ENCODE measurements at places on chromosomes 7 and 10.

- DNase-seq = no peak
These were observed 89.4 kb downstream of the LRRN3 start for GRCh38 chr7:111180338-111180737.

- no peak for DNase-seq
These were observed 86.2 kb upstream of the CACUL1 start for GRCh38 chr10:118840776-118841468.

GRCh38 chr7:126443951-126444350, 808.8 kb downstream of the GRM8 start:
- DNase-seq = no peak

DNA sequence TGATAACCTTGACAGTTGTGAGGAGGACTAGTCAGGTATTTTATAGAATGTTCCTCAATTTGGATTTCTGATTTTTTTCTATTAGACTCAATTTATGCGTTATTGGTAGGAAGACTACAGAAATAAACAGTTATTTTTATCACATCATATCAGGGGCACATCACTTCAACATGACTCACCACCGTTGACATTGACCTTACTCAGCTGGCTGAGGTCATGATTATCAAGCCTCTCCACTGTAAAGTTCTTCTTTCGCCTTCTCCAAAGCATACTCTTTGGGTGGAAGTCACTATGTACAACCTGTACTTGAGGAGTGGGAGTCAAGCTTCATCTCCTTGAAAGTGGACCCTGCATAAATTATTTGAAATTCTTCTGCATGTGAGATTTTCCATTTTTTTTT, 194.3 kb upstream of the IGFBP3 start:
- no peak for DNase-seq

DNA sequence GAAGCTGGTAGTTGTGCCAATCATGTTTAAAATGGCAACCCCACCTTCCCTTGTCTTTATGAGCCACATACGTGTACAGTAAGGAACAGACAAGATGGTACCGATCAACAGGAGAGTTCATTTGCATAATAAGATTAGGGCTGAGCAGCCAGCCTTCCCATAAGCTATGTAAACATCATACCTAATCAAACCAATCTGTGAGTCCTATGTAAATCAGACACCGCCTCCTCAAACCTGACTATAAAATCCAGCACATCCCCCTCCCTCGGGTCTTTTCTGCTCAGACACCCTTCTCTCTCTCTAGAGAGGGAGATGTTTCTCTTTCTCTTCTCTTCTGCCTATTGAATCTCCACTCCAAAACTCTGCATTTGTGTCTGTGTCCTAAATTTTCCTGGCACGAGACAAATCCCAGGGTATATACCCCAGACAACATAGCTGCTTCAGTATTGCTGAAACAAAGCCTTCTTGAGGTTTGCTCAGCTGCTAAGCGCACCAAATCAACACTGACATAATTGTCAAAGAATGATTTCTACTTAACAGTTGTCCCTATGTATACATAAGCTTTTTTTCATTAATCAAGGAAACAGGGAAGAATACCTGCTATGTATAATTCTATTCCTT, 279.2 kb downstream of the THSD7A start:
- no peak for DNase-seq

DNA sequence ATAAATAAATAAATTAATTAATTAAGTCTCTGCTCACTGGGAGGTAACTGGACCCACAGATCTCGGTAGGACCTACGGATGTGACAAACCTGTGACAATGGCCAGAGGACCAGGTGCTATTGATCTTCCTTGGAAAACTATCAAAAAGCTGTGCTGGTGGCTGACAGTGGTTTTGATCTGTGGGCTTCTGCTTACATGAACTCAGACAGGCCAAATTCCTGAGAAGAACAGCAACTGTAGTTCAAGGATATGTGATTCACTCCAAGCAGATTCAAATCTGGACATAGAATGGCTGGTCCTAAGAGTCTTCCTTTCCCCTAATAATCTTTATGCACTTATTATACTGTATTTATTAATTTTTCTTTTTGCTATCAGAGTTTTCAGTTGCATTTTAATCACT, 80.0 kb downstream of the ATXN7L1 start:
- no peak for DNase-seq

DNA sequence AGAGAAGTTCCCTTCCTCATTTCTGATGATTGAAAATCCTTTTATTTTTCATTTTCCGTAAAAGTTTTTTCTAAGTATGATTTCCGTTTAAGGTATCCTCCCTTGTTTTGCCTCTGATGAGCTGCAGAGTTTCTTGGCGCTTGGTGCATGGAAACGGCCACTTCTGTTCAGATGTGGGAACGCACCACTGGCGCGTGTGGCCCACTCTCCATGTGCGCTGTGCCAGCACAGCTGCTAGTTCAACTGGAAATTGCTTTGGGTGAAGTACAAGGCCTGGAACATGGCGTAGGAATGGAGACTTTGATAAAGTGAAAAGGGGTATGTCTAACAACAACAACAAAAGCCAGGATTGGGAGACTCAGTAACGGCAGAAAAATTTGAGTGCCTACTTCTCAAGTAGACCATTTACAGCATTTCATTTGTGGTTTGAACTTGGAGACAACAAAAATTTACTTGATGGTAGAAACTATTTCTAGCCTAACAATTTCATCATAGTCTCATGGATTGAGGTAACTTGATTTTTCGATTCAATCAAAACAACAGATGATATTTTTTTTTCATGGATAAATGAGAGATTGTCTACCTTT, 364.2 kb downstream of the SUGCT start:
- peak; percentile 17 for DNase-seq

- no peak for DNase-seq
These were observed 5.0 kb downstream of the RBAK start for GRCh38 chr7:5050676-5051075.
